GM12864 (cell line): ENCODE measurements at places on chromosomes 2 and 18.

GRCh38 chr2:98088261-98088660, 1.3 kb downstream of the VWA3B start:
- DNase-seq, result no peak

GRCh38 chr18:74477771-74478170, 18.4 kb upstream of the CNDP2 start:
- no peak for DNase-seq

- DNase-seq, result no peak
Measured at GRCh38 chr2:60794271-60794863, 38.3 kb downstream of the PAPOLG start.

DNA sequence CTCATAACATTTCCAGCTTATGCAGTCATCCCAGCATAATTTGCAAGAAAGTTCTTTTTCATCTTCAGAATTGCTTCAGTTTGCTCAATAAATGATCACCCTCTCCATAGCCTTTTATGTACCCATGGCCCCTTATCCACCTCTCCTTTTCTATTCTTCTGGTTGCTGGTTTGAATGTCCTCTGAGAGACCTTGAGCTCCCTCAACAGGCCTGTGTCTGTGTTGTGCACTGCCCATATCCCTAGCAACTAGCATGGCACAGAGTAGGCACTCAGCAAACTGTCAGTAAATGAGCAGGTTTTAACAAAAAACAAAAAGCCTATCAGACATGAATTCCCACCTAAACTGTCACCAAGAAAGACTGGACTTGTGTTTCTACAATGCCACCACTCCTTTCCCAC, 160.5 kb downstream of the AKAIN1 start:
- DNase-seq, result no peak

DNA sequence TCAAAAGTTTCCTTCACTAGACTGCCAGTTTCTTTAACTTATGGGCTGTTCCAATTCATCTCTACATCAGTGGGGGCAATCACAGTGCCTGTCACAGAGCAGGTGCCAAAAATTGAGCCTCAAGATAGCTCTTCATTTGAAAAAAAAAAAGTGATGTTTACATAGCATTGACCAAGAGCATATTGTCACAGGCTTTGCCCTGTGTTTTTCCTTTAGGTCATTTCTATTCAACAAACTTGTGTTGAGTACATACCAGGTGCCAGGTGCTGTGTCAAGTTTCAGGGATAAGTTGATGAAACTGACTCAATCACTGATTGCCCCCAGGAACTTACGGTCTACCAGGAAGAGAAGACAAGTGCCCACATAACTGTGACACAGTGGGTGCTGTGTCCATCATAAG, 22.2 kb upstream of the NT5C1B start:
- DNase-seq, result no peak

DNA sequence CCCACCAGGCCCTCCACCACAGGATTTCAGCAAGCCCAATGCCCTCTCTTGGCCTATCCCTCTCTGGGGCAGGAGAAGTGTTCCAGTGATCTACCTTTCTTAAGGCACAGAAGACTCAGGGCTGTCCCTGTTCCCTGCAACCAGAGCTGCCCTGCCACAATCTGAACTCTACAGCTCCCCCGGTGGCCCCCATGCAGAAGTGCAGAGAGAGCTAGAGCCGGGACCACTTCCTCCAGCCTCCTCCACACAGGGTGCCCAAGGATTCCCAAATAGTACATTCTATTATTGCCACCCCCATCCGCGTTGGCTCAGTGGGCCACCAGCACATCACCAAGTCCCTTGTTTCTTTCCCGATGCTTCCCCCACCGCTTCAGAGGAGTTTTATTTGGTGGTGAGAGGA, 114.8 kb upstream of the PTPRM start:
- no peak for DNase-seq

- DNase-seq, result no peak
Measured at GRCh38 chr2:44195714-44196113, 27.0 kb downstream of the PPM1B start.

- no peak for DNase-seq
Measured at GRCh38 chr2:113685471-113685870, 58.4 kb downstream of the RABL2A start.

GRCh38 chr2:195486987-195487644, 169.9 kb upstream of the SLC39A10 start:
- no peak for DNase-seq

DNA sequence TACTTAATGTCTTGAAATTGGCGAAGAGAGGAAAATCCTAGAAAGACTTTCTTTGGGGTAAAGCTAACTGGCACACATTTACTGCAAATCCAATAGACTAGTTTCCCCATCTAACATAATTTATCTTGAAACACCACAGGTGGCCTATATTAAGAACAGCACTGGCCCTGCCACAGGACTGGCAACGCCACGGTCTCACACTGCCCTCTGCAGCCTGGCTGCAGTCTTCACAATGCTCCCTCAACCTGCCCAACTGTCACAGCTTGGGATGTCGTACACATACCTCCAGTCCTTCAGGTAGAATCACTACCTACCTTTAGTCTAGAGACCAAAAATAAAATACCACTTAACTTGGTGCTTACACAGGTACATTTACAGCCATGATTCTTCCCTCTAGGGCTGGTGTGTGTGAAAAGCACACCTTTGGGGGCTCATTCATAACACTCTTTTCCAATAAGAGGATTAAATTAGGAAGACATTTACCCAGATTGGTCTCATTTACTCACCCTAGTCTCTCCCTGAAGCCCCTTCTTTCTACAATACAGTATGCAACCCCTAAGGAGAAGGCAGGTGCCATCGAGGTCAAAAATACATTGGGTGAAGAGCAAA, 222.2 kb downstream of the C1D start:
- peak; percentile 2 for DNase-seq

DNA sequence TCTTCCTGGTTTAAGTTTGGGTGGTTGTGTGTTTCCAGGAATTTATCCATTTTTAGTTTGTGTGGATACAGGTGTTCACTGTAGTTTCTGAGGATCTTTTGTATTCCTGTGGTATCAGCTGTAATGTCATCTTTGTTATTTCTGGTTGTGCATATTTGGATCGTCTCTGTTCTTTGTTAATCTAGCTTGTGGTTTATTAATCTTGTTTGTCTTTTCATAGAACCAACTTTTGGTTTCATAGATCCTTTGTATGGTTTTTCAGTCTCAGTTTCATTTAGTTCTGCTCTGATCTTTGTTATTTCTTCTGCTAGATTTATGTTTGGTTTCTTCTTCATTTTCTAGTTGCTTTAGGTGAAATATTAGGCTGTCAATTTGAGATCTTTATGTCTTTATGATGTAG, 202.4 kb upstream of the ZSWIM2 start:
- no peak for DNase-seq

GRCh38 chr18:111306-112014, 46.9 kb upstream of the USP14 start:
- DNase-seq, result no peak

GRCh38 chr2:3399829-3400228, 20.3 kb downstream of the TRAPPC12 start:
- DNase-seq, result no peak

- DNase-seq, result no peak
Measured at GRCh38 chr2:33034784-33035183, 88.0 kb downstream of the LTBP1 start.

- DNase-seq, result peak; percentile 64
Measured at GRCh38 chr2:191114403-191114886, 36.3 kb downstream of the STAT4 start.

DNA sequence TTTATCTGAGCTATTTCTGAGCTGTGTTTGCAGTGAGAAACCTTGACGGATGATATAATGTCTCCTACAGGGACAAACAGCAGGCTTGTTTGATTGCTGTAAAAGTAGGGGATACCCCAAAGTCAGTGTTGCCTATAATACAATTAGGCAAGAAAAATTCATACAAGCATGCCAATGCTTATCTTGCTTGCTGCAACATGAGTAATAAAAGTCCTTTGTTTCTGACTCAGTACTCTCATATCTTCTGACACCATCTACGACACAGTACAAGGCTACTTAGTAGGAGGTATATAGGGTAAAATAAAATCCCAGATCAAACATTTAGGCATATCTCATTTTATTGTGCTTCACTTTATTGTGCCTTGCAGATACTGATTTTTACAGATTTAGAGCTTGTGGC, 33.0 kb downstream of the ERBB4 start:
- no peak for DNase-seq

- DNase-seq, result no peak
Measured at GRCh38 chr18:62766266-62766665, 50.9 kb downstream of the PHLPP1 start.

DNA sequence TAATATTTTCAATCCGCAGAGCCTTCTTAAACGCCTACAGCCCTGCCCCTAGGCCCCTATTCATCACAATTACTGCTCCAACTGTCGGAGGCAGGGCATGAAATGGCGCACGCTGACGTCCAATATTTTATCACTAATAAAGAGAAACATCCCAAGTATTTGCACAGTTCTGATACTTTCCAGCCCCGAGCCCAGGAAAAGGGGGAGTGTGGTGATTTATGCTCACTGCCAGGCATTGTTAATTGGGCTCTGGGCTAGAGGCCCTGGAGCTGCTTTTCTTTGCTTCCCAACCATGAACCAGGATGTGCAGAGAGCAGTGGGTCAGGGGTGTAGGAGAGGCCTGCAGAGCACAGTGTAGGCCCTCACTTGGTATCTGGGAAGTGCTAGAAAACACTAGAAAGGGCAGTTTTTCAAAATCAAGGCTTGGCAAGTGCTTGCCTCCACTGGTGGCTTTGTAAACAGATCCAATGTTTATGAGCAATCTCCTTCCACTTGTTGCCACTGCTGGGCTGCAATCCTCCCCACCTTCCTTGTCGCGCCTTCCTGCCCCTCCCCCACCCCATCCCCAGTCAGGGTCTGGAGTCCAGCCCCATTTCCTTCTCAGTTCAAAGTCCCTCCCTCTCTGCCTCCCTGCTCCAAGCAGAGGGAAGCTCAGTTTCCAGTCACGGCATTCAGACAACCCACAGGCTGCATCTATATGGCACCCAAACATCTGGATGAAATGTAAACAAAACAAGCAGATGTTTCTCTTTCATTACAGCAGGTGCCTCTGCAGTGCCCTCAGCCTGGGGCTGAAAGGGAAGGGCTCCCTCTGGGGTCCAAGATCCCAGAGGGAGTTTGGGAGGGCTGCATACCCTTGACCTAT, 83.9 kb upstream of the PKDCC start:
- DNase-seq, result no peak

- no peak for DNase-seq
Measured at GRCh38 chr2:66604326-66604725, 169.4 kb downstream of the MEIS1 start.

- DNase-seq, result no peak
Measured at GRCh38 chr2:10329880-10330699, 27.4 kb downstream of the HPCAL1 start.

- no peak for DNase-seq
Measured at GRCh38 chr18:31380912-31381311, 4.3 kb downstream of the DSG4 start.

GRCh38 chr18:76980663-76981395, 151.8 kb downstream of the MBP start:
- DNase-seq, result no peak
